ENCODE measurements at places on chromosomes 2 and 18. TPM values are rescaled to one million over a fixed set of nuclear protein-coding genes. Genes with fewer than 3 reads are reported as not detected.

Gene KYNU
- 34.5 TPM for total RNA-seq

Gene CRYGC
- not detected for total RNA-seq

Gene ACMSD
- total RNA-seq: not detected

Gene GKN2
- 77.2 TPM for total RNA-seq

Gene SP140L
- total RNA-seq: 27.2 TPM

Gene PROM2
- total RNA-seq: 6.0 TPM

Gene ALLC
- total RNA-seq: not detected
